Stimulated activated CD4-positive, alpha-beta T cell treated with anti-CD3 and anti-CD28 coated beads, Interleukin-12 subunit alpha, Interleukin-12 subunit beta, amount 100 ng/mL, for 24 hours (primary cell): ENCODE measurements at places on chromosomes 1 and 21.

DNA sequence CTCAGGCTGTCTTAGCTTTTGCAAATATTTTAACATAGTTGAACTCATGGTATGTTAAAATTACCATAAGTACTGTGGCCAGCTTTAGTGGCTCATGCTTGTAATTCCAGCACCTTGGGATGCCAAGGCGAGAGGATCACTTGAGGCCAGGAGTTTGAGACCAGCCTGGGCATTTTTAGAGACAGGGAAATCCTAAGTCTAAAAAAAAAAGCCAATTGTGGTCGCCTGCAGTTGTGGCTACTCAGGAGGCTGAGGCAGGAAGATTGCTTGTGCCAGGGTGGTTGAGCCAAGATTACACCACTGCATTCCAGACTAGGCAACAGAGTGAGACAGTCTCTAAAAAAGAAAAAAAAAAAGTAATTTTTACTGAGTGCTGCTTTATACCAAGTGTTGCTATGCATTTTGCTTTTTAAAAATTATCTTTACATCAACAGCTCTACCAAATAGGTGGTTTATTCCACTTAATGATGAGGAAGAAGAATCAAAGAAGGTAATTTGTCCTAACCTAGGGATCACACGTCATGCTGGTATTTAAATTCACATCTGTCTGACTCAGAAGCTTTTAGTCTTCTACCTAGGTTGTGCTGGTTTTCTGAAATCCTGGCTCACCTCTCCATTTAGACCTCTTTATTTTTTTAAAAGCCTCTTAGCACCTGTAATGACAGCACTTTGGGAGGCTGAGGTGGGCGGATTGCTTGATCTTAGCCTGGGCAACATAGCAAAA is 16.8 kb downstream of the PPP1R12B start:
- no peak for DNase-seq

- DNase-seq = no peak
These were observed 280.5 kb upstream of the SGIP1 start for GRCh38 chr1:66253330-66253921.

- DNase-seq = no peak
These were observed 2.7 kb upstream of the RAD54L start for GRCh38 chr1:46244656-46245371.

DNA sequence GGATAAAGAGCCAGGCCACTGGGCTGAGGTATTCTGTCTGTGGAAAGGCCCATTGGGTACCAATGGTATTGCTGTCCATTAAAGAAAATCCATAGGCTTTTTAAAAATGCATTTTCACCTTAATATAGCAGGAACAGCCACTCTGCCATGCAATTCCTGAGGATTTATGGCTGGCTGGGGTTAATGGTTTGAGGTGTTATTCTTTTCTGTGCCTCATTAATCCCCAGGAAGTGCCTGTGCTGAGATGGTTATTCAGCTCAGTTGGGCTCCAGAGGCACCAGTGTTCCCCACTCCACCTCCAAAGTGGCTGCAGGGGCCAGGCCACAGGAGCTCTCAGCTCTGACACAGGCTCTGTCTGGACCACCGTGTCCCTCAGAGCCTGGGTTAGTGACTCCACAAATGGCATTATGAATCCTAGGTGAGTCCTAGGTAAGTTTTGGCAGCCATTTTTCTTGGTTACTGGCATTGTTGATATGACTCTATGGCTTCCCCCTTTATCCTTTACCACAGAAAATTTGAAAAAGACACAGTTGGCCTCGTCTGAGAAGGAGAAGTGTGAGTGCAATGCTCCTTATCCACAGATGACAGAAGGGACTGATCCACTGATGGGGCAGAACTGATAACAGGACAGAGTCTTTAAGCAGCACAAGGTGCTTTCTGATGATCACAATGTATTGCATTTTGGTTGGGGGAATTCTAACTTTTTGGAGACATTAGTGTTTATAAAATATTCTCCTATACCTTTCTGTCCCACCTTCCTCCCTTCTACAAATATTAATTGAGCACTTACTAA is 2.2 kb upstream of the PAPPA2 start:
- no peak for DNase-seq

- no peak for DNase-seq
These were observed 33.7 kb downstream of the MRPL39 start for GRCh38 chr21:25573409-25574206.

DNA sequence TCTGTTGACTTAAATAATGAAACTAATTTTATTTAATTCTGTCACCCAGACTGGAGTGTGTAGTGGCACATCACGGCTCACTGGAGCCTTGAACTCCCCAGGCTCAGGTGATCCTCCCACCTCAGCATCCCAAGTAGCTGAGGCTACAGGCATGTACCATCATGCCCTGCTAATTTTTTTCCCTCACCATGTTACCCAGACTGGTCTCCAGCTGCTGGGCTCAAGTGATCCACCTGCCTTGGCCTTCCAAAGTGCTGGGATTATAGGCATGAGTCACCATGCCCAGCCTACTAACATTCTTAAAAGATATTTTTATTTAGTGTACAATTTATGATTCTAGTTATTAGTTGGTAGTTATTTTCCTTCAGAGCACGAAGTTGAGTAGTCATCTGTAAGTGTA is 49.5 kb downstream of the NRDC start:
- no peak for DNase-seq

GRCh38 chr1:19682257-19682656 is 17.6 kb downstream of the HTR6 start:
- DNase-seq = no peak

GRCh38 chr1:29125237-29125641 is 1.5 kb upstream of the TMEM200B start:
- DNase-seq = no peak

DNA sequence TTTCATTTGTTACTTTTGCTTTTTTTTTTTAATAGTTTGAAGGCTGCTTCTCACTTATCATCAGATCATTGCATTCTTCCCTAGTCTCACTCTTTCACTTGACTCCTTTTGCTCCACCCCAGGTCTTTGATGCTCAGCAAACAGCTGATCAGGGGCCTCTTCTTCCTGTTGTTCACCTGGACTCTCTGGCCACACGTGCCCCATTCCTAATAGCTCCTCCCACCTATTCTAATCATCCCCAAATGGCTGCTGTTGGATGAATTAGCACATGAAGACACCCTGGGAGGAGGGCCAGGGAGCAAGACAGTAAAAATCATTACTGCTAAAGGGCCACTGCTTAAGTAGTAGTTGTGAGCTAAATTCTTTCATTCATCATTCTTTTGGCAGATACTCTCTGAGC is 119.5 kb downstream of the MAB21L3 start:
- no peak for DNase-seq

DNA sequence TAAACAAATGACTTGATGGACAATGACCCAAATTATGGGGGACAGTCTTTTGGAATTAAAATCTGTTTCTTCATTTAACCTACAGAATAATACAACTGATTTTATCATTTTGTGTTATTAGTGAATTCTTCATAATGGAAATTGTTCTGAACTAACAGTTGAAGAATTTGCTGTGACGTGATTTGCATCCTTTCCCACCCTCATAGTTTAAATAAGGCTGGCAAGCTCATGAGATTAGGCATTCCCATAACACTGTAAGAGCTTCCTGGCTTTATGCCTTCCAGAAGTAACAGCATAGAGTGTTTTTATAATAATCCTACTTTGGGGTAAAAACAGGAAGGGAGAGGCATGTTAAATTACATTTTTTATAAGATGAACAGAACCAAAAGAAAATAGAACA is 95.7 kb downstream of the ATP6V1G3 start:
- no peak for DNase-seq

GRCh38 chr1:114316204-114316603 is 162.5 kb upstream of the SYT6 start:
- DNase-seq = no peak

DNA sequence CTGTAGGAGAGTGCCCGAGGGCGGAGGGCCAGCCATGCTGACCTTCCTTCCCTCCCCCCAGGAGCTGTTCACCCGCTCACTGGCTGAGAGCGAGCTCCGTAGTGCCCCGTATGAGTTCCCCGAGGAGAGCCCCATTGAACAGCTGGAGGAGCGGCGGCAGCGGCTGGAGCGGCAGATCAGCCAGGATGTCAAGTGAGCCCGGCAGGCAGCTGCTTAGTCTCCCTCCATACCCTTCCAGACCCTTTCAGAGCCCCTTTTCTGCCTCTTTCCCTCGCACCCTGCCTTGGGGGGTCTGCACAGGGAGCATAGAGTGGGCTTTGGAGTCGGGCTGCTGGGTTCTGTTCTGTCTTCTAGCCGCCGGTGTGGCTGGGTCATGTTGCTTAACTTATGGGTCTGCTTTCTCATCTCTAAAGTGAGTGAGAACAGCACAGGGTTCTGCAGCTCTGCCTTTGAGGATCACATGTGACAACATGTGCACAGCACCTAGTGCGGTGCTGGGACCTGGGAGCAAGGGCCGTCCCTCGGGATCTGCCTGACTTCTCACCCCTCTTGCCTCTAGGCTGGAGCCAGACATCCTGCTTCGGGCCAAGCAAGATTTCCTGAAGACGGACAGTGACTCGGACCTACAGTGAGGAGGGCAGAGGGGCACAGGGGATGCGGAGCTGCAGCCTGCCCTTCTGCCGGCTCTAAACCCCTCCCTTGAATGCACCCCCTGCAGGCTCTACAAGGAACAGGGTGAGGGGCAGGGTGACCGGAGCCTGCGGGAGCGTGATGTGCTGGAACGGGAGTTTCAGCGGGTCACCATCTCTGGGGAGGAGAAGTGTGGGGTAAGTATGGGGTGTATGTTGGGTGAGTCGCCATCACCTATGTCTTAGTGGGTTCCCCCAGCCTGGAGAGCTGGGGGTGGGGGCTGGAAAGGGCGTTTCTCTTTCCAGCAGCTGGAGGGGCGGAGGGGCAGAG is 6.2 kb downstream of the AMPD2 start:
- no peak for DNase-seq

DNA sequence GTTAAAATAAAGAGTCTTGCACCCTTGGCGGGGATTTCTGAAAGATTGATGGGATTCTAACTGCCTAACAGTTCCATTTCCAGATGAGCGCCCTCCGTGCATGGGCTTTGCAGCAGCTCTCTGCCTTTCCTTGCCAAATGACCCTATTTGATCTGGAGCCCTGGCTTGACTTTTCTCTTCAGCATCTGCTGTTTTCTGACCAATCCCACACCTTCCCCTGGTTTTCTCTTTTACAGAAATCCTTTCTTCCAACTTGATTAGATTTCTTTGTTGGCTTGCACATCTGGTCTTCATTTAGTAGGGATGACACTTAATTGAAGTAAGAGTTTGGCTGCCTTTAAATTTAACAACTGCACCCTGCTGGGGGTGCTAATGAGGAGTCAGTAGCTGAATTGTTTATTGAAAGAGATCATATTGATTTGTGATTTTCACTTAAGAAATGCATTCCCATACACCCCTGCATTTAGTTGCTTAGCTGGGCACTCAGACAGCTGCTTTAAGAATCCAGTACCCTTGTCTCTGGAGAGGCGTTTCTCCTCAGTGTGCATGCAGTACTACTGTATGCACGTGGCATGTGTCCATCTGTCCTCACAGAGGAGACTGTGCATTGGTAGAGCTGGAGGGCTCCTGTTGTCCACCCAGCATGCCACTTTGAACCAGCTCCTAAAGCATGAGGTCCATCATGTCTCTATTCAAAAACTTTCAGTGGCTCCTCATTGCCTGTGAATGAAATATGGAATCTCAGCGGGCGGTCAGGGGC is 99.7 kb downstream of the NOS1AP start:
- no peak for DNase-seq

GRCh38 chr1:63316984-63317816 is 5.2 kb upstream of the FOXD3 start:
- peak; percentile 59 for DNase-seq

GRCh38 chr1:28893403-28894102 is 20.8 kb upstream of the EPB41 start:
- DNase-seq = no peak

GRCh38 chr21:15562748-15563147 is 167.0 kb upstream of the USP25 start:
- no peak for DNase-seq

- no peak for DNase-seq
These were observed 19.3 kb downstream of the RNF11 start for GRCh38 chr1:51255331-51255730.

DNA sequence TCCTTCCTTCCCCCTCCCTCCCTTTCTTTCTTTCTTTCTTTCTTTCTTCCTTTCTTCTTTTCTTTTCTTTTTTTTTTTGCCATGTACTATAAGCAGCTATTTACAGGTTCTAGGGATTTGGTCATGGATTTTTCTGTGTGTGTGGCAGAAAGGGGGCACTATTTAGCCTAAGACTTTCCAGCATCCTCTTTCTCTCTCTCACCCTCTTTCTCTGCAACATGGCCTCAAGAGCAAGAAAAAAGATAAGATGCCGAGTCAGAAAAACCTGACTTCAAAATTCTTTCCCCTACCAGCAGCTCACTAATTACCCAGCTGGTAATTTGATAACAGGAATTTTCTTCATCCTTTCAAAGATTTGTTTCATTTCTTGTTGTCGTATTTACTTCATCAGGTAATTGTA is 458.3 kb upstream of the ADAMTS5 start:
- DNase-seq = no peak

- no peak for DNase-seq
These were observed 46.5 kb downstream of the PSMG1 start for GRCh38 chr21:39136711-39137110.

DNA sequence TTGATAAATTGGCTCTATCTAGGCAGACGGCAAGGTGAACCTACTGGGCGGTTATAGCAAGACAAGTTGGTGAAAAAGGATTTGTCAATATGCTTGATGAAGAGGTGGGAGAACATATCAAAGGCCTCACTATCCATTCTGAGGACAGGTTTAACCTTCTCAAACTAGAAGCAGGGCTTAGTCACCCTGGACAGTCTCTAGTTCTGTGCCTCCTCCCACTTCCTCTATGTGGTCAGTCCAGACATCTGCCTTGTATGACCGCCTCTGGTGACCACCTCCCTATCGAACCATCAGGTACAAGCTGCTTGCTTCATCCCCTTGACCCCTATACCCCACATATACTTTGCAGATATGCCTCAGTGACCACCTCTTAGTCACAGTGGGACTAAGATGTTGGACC is 2.3 kb upstream of the SCYL3 start:
- DNase-seq = no peak

GRCh38 chr1:154295408-154296235 is 23.2 kb downstream of the HAX1 start:
- DNase-seq = no peak

- DNase-seq = no peak
These were observed 166.7 kb upstream of the BEND5 start for GRCh38 chr1:48943393-48943792.

DNA sequence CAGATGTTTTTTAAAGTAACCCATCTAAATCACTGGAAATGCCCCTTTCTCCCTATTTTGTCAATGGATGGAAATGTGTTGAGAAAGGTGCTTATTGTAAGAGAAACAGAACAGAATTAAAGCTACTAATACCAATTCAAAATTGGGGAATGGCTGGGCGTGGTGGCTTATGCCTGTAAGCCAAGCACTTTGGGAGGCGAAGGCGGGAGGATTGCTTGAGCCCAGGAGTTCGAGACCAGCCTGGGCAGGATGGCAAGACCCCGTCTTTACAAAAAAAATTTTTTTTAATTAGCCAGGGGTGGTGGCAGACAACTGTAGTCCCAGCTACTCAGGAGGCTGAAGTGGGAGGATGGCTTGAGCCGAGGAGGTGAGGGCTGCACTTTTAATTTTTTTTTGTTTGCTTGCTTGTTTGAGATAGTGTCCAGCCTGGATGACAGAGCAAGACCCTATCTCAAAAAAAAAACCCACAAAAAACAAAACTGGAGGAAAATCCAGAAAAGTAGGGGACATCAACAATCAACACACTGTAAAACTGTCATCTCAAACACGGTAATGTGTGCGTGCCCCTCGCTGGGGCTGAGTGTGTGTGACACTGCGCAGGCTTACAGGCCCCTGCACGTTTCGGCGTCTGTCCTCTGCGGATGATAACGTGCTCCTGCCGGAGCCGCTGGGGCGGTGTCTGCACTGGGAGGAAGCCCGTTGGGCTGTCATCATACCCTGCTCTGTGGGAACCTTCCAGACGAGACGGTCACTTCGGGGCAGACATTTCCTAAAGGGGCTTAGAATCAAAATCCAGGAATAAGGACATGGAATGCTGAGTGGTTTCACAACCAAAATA is 11.6 kb upstream of the POFUT2 start:
- no peak for DNase-seq
